SK-N-SH (cell line): ENCODE measurements at places on chromosomes 7 and 10. TPM values are rescaled to one million over a fixed set of nuclear protein-coding genes. Genes with fewer than 3 reads are reported as not detected.

DNA sequence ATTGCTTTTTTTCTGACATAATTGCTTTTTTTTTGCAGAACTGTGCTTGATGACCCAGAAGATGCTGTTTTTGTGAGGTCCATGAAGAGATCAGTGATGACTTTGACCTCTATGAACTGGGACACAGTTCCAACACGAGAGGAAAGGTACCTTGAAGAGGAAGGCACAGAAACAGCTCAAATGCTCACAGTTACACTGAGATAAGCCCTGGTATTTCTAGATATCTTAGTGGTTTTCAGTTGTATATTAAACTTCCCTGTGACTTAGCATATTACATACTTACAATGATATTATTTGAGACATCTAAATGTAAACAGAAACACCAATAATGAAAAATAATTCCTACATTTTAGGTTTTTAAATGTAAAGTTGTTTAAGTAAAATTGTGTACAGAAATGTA, 54.7 kb downstream of the LRRC72 start:
- peaks cover 8% of the 10 kb centered on the region for H3K4me1 ChIP-seq
- no peak overlapping the region for H3K4me3 ChIP-seq
- no peak overlapping the region for H3K27ac ChIP-seq
- no peaks in the 10 kb centered on the region; the same call in 1 of the 2 replicates for H3K27me3 ChIP-seq
- DNase-seq, result no peak

DNA sequence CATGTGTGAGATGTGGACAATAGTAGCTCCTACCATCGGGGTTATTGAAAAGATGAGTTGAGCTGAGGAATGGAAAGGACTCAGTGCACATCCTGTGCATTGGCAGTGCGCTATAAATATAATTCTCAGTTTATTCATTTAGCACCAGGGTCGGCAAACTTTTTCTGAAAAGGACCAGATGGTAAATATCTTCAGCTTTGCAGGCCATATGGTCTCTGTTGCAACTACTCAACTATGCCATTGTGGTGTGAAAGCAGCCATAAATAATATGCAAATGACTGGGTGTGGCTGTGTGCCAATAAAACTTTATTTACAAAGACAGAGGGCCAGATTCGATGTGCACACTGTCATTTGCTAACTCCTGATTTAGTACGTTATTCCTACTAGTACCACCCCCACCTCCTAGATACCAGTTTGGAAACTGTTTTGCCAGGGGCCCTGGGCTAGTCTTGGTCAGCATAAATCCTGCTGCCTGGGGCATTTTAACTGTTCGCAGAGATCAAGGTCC, 422.9 kb upstream of the MKI67 start:
- H3K36me3 ChIP-seq, result no peaks in the 10 kb centered on the region
- H3K27me3 ChIP-seq, result no peaks in the 10 kb centered on the region
- no peak overlapping the region for H3K4me3 ChIP-seq

- no peaks in the 10 kb centered on the region for H3K4me1 ChIP-seq
- no peaks in the 10 kb centered on the region for H3K27me3 ChIP-seq
- no peak overlapping the region for H3K27ac ChIP-seq
- DNase-seq, result no peak
- no peak overlapping the region for H3K4me3 ChIP-seq
- no peaks in the 10 kb centered on the region for H3K36me3 ChIP-seq
These were observed 27.8 kb downstream of the ENTPD1 start for GRCh38 chr10:95783741-95784140.

DNA sequence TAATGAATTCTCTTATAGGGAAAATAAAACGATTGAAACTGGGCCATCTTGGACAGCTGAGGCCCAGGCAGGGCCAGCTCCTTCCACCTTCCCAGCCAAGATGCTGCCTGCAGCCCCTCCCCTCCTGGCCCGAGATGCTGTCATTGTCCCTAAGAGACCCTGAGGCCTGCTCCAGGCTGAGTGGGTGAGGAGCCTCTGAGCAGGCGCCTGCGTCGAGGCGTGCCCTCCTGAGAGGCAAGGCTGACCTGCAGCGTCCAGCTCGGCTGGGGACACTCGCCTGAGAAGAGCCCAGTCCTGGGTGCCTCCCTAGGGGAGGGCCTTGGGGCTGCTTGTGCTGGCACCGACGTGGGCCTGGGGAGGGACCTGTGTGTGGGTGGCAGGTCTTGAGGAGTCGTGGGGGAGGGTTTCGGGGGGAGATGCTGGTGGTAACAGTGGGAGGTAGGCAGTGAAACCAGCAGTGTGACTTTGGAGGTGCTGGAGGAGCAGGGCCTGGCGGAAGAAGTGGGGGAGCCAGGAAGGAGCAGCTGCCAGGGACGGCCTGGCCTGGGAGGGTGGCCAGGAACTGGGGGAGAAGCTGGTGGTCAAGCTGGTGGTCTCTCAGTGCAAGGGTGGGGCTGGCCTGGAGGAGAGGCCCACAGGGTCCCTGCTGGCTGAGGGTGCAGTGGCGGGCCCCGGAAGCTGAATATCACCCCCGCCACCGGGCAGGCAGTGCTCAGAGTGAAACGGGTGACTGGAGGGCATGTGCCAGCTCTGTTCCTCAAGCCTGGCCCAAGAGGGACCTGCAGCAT, 7.9 kb downstream of the GPR146 start:
- H3K27me3 ChIP-seq, result no peaks in the 10 kb centered on the region
- H3K27ac ChIP-seq, result no peak overlapping the region
- no peaks in the 10 kb centered on the region for H3K4me1 ChIP-seq
- H3K36me3 ChIP-seq, result no peaks in the 10 kb centered on the region
- no peak overlapping the region for H3K4me3 ChIP-seq
- DNase-seq, result no peak

GRCh38 chr7:151046603-151047573, 1.4 kb upstream of the ASIC3 start:
- H3K27ac ChIP-seq, result peak overlapping the region; percentile 78
- peaks cover 18% of the 10 kb centered on the region; the same call in 1 of the 2 replicates for H3K36me3 ChIP-seq
- no peaks in the 10 kb centered on the region for H3K27me3 ChIP-seq
- H3K4me3 ChIP-seq, result no peak overlapping the region

GRCh38 chr7:112167147-112167546, 39.1 kb downstream of the DOCK4 start:
- H3K36me3 ChIP-seq, result no peaks in the 10 kb centered on the region
- DNase-seq, result no peak
- peaks cover 12% of the 10 kb centered on the region; the same call in 1 of the 2 replicates for H3K4me1 ChIP-seq
- no peaks in the 10 kb centered on the region for H3K27me3 ChIP-seq

- H3K27me3 ChIP-seq, result peaks cover 8% of the 10 kb centered on the region; the same call in 1 of the 2 replicates
- H3K4me3 ChIP-seq, result no peak overlapping the region
- DNase-seq, result no peak
- no peak overlapping the region for H3K27ac ChIP-seq
- H3K4me1 ChIP-seq, result no peaks in the 10 kb centered on the region
- no peaks in the 10 kb centered on the region for H3K36me3 ChIP-seq
These were observed 59.9 kb downstream of the ALOX5 start for GRCh38 chr10:45433716-45434469.

DNA sequence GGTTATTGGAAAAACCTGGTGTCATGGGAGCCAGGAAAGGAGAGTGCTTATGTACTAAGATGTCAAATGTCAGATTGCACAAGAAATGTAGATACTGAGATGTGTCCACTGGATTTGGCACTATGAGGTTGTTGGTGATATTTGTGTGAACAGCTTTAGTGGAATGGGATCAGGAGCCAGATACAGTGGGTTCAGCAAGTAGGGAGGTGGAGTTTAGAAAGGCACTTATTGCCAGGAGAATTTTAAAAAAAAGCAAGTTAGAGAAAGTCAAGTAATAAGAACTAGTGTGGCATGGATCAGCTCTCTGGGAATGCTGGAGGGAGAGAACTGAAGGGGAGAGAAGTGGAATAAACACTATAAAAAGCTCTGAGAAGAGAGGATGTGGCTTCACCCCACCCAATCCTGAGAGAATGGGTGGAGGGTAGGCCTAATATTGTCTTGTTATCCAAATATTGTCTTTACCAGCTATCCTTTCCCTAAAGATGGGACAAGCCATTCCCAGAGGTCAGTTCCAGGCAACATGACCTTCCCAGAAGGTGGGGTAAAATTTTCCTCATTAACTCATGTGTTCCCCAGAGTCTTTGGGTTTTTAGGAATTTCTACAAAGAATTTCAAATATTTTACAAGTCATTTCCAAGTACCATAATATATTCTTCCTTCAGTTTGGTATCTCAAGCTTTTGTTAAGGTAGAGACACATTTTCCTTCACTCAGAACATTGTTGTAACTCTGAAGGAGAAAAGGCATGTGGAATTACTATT, 42.3 kb downstream of the ENTPD1 start:
- no peak overlapping the region for H3K4me3 ChIP-seq
- no peaks in the 10 kb centered on the region for H3K36me3 ChIP-seq
- no peak overlapping the region for H3K27ac ChIP-seq
- H3K27me3 ChIP-seq, result no peaks in the 10 kb centered on the region
- DNase-seq, result no peak
- peaks cover 4% of the 10 kb centered on the region; the same call in 1 of the 2 replicates for H3K4me1 ChIP-seq

GRCh38 chr10:1380088-1380671, 324.0 kb downstream of the WDR37 start:
- no peak overlapping the region for H3K27ac ChIP-seq
- DNase-seq, result peak; percentile 10
- no peaks in the 10 kb centered on the region for H3K27me3 ChIP-seq
- H3K36me3 ChIP-seq, result no peaks in the 10 kb centered on the region
- H3K4me3 ChIP-seq, result no peak overlapping the region
- H3K4me1 ChIP-seq, result no peaks in the 10 kb centered on the region

GRCh38 chr7:24793982-24794648, 36.9 kb upstream of the GSDME start:
- no peaks in the 10 kb centered on the region for H3K4me1 ChIP-seq
- H3K27ac ChIP-seq, result no peak overlapping the region
- H3K27me3 ChIP-seq, result no peaks in the 10 kb centered on the region
- H3K36me3 ChIP-seq, result peaks cover 23% of the 10 kb centered on the region
- DNase-seq, result no peak

CHAT gene
- 0.08 TPM in 1 of 2 replicates, not detected in the other for polyA plus RNA-seq

GPC2 gene
- 12.9 and 14.2 TPM in 2 replicates for polyA plus RNA-seq

OR2A1 gene
- not detected in 2 replicates for polyA plus RNA-seq

FXYD4 gene
- not detected in 2 replicates for polyA plus RNA-seq

DNAJC9 gene
- 23.9 and 27.3 TPM in 2 replicates for polyA plus RNA-seq
